Right lung (tissue), 10 donors: ENCODE measurements at places on chromosomes 12 and 14. TPM values are rescaled to one million over a fixed set of nuclear protein-coding genes. Genes with fewer than 3 reads are reported as not detected.

The RD3L gene
- not detected for polyA plus RNA-seq

The CBLN3 gene
- 2.6 TPM for polyA plus RNA-seq

The NTS gene
- 3.7 TPM for polyA plus RNA-seq

The SLC11A2 gene
- polyA plus RNA-seq = 55.1 TPM

The MYF5 gene
- 1.6 TPM for polyA plus RNA-seq

The B4GALNT1 gene
- polyA plus RNA-seq = 0.82 TPM

The SPRYD3 gene
- 17.8 TPM for polyA plus RNA-seq

The JDP2 gene
- polyA plus RNA-seq = 24.3 TPM

The ZFHX2 gene
- polyA plus RNA-seq = 4.4 TPM

DNA sequence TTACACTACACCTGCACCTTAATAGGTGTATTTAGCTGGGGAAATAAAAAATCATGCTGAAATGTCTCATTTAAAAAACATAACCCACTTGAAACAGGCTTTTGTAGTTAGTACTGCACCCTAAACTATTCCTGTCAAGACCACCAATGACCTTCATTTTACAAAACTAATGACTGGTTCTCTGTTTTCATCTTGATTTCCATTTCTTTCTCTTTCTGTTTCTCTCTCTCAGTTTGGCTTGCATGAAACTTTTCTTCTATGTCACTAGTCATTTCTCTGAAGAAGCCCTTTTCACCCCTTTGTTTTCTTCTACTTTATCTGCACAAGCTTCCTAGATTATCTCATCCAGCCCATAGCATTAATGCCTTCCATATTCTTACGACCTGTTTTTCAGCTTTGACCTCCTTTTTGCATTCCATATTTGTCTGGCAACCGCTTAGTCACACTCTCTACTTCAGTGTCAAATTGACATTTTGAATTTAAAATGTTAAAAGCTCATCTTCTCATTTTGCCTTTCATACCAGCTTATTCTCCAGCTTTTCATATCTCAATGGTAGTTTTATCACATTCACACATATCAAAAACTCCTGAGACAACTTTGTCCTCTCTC lies 32.7 kb upstream of the KLRF1 start:
- no peak for DNase-seq

GRCh38 chr12:49188201-49188915 lies 522 bp downstream of the TUBA1A start:
- peak; percentile 82 for DNase-seq

DNA sequence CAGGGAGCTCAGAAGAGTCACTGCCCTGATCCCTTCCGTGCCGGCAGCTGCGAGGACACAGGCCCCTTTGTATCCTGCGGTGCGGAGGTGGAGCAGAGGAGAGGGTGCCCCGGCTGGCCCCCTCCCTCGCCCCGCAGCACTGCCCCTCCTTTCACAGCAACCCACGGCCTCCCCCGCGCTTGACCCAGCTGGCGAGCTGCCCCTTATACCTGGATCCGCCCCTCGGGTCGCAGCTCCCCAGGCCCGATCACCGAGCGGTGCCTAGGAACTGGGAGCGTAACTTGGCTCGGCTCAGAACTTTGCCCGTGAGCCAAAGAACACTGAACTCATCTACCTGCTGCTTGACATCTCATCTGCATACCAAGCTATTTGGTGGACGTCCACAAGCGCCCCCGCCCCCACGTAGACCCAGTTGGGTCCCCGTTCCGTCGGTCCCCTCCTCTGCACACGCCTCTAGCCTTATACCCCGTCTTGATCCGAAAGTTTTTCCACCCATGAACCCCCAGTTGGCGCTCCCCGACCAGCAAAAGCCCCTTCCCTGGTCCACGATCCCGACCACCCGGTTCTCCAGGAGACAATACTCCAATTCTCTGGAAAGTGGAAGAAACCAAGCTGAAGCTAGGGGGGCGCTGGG lies 697 bp upstream of the DNAJC14 start:
- DNase-seq = no peak

- no peak for DNase-seq
Observed at GRCh38 chr14:34718750-34719304, 4.4 kb upstream of the CFL2 start.

DNA sequence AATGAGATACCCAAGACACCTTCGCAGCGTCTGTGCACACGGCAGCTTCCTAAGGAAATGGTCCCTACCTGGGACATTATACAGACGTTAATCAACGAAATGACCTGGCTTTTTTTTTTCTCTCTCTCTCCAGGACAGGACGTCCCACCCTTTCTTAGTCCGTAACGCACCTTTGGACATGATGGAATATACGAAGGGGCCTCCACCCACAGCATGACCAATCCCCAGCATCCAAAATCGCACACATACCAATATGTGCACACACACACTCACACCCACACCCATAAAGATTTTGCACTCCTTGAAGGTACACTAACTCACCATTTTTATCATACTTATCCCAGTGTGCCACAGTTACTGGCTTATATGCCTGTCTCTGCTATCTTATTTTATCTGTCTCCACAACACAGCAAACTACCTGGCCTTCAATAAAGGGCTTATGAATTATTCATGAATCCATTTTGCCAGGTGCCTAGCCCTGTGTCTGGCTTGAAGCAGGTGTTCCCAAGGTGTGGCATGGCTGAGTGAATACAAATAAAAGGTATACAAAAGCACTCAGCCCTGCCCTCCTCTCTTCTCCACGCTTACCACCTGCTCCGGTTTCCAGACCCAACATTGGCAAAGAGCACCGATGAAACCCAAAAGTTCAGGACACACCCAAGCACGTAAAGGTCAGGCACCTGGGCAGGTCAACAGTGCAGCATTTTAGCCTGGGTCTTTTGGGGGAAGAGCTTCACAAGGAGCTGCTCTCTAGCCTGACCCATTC lies 2.2 kb downstream of the SCNN1A start:
- no peak for DNase-seq

DNA sequence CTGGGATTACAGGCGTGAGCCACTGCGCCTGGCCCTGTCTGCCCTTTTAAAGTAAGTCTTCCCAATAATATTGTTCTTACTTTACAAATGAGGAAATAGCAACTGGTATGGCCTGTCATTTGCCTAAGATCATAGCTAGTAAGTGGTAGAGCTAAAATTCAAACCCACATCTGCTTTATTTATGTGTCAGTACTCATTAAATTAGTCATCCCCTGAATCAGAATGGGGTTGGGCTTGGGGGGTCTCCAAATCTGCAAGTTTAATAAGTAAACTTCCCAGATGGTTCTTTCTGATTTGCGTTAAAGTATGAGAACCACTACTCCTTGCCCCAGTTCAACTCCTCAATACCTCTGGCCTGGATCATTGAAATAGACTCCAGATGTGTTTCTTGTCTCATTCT lies 96.2 kb downstream of the FAR2 start:
- no peak for DNase-seq

- no peak for DNase-seq
Observed at GRCh38 chr14:72752034-72752412, 141.9 kb downstream of the DPF3 start.

DNA sequence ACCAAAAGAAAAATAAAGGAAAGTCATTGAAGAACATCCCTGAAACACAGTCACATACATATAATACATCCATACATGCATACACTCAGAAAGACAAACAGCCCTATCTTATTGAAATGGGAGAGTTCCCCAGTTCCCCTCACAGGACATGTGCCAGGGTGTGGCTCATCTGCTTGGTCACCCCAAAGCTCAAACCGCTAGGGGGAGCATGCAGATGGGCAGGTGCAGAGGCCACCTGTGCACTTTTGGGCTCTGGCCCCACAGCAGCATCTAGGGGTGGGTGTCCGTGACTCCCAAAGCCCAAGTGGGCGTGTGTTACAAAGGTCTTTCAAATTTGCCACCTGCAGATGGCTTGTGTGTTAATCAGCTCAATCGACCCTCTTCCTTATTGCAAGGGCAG lies 75.2 kb downstream of the CMAS start:
- DNase-seq = no peak

GRCh38 chr12:55692631-55693322 lies 14.9 kb downstream of the ITGA7 start:
- no peak for DNase-seq

DNA sequence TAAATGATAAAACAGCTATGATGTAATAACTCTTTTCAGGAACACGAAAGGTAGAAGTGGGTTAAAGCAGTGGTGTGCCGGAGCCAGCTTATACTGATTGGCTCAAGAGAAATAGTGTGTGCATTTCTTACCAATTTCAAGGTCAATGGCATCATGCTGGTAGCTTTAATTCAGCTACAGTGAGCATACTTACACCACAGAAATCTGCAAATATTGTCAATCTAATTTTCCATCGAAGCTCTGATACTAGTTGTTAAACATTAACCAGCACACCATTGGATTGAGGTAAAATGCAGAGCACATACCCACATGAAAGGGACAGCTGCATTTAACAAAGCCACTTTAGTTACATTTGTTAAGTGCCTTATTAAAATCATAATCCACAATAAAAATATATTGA lies 225.7 kb downstream of the KCNC2 start:
- DNase-seq = no peak

- DNase-seq = no peak
Observed at GRCh38 chr12:91264178-91264577, 81.6 kb upstream of the DCN start.

- DNase-seq = no peak
Observed at GRCh38 chr14:56378475-56378877, 201.1 kb upstream of the TMEM260 start.

DNA sequence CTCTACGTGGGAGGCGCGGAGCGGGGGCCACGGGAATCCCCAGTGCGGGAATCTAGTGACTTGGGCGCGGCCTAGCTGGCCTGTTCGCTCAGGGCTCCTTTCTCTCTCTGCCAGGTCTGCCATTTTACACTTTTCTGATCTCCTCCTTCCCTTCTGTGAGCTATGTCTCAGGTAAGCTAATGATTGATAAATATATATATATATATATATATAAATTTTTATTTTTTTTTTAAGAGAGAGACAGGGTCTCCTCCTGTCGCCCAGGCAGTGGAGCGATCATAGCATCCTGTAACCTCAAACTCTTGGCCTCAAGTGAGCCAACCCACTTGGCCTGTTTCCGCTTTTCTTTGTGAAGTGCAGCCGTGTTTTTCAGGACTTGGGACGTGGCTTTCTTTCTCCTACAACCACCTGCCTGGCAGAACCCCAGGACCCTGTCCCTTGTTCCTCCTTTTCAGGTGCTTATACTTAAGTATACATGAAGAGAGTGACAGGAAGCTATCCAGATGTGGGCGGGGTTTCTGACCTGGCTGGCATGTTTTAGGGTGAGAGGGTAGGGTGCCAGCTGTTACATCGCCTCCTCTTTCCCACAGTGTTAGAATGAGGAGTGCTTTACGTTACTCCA lies 547 bp downstream of the ZNF140 start:
- DNase-seq = no peak

DNA sequence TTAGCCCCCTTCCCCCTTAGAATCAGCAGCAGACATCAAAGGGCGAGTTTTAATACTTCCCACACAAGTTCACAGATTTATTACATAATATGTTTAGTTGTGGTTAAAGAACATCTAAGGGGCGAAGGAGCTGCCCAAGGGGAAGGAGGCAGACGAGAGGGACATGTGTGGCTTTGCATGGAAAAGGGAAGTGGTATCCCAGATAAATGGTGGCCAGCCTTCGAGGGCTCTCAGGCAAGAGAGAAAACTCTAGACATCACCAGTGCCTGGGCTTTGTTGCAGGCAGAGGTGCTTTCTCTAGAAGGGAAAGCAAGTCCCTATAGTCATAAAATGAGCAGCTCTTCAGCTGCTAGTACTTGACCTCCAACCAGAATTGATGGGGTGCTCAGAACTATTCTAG lies 121.2 kb downstream of the CACNA1C start:
- DNase-seq = no peak

DNA sequence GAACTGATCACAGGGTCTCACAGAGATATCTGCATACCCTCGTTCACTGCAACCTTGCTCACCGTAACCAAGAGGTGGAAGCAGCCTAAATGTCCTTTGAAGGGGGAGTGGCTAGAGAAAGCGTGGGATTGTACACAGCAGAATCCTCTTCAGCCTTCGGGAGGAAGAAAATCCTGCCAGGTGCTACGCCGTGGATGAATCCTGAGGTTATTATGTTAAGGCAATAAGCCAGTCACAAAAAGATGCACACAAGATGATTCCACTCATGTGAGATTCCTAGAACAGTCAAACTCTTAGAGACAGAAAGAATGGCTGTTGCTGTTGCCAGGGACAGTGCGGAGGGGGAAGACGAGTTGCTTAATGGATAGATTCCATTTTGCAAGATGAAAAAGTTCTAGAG lies 39.6 kb upstream of the SFSWAP start:
- DNase-seq = no peak

DNA sequence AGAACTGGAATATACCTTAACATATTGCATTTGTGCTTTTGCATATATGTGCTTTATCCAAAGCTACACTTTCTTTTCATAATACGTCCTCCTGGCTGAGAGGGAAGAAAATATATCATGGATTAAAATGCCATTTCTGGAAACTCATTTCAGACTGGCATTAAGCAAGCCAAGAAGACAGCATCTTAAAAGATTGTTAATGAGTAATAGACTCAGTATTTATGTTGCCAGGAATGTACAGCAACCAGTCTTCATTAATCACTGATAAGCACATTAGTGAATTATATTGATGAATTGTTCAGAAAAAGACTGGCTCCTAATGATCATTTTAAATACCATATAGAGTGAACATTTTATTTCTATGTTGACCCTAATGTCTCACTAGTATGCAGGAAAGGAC lies 134.9 kb upstream of the IFNG-AS1 start:
- no peak for DNase-seq

GRCh38 chr12:26044007-26044394 lies 80.8 kb downstream of the BHLHE41 start:
- DNase-seq = no peak

- DNase-seq = no peak
Observed at GRCh38 chr12:53184828-53185227, 4.1 kb upstream of the CSAD start.

GRCh38 chr14:49598485-49599300 lies at the start of gene LRR1:
Gene LRR1 (plus strand): TSS chr14:49598940. CDS start chr14:49599021, 81 bp downstream.
- peak; percentile 85 for DNase-seq
